NCI-H1105 (cell line): ENCODE measurements at places on chromosomes 12 and 14.

DNA sequence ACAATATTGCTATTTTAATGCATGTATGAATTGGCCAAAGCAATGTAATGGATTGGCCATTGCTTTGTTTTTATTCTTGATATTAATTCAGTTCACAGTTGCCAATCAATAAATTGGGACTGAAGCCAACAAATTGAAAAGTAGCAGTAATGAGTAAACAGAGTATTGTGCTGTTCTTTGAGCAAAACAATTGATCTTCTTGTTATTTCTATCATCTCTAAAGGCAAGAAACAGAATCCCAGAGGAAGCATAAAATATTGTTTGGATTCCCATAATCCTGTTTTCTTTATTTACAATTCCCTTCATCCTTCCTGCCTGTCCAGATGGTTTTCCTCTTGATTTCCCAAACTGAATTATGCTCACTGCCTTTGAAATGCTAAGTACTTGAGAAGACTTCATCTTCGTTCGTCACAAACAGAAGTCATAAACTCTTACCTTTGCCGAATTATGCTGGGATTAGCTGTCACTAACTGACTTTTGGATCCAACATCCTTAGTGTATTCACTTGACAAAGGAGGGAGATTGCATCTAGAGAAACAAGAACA, 85.9 kb downstream of the ST8SIA1 start:
- DNase-seq: no peak

DNA sequence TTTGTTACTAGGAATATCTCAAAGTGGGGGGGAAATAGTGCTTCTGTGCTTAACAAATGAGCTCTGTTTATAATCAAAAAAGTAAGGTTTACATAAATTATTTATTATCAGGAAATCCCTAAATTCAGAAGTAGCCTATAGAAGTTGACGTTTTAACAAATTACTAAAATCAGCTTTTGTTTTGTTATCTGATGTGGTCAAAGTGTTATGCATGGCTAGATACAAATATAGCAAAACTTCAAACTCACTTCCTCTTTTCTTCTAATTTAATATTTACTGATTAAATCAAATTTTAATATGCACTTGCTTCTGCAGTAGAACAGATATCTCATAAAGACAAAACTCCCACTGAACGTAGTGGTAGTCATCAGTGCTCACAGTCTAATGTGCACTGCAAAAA, 47.5 kb downstream of the GARIN6 start:
- DNase-seq: no peak

- DNase-seq: no peak
Observed at GRCh38 chr12:11164384-11164783, 6.6 kb upstream of the SMIM10L1 start.

DNA sequence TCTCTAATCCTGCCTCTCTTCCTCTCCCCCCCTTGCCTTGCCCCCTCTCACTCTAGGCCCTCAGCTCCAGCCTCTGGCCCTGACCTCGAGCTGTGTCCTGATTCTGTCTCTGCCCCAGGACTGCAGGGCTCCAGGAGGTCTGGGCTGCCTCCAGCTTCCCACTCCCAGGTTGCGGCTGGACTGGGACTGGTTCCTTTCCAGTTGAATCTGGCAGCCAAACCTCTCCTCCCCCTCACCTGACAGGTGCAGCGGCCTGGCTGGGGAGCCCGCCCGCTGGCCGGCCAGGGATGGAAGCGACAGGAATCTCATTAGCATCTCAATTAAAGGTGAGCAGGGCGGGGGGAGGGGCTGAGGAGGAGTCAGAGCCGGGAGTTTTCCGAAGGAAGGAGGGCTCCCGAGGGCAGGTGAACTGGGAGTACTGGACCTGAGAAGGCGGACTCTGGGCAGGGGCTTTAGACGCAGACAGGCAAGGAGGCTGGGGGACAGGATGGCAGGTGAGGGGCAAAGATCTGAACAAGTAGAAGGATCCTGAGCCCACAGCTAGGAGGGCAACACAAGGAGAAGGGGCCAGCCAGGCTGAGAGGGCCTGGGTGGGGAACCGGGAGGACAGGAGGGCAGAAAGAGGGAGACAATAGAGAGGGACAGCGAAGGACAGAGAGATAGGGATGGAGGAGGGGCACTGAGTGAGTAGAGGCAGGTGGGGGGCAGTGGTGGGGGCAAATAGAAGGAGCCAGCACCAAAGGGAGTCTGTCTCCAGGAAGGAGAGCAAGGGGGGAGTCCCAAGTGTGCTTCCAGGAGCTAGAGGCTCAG, at the start of gene SCNN1A:
SCNN1A (minus strand) TSS at position 295 of the 810 bp plus-strand sequence. CDS start 780 bp downstream, outside the sequence.
- DNase-seq: peak; percentile 88

GRCh38 chr14:55416866-55417265, 5.2 kb upstream of the ATG14 start:
- no peak for DNase-seq

DNA sequence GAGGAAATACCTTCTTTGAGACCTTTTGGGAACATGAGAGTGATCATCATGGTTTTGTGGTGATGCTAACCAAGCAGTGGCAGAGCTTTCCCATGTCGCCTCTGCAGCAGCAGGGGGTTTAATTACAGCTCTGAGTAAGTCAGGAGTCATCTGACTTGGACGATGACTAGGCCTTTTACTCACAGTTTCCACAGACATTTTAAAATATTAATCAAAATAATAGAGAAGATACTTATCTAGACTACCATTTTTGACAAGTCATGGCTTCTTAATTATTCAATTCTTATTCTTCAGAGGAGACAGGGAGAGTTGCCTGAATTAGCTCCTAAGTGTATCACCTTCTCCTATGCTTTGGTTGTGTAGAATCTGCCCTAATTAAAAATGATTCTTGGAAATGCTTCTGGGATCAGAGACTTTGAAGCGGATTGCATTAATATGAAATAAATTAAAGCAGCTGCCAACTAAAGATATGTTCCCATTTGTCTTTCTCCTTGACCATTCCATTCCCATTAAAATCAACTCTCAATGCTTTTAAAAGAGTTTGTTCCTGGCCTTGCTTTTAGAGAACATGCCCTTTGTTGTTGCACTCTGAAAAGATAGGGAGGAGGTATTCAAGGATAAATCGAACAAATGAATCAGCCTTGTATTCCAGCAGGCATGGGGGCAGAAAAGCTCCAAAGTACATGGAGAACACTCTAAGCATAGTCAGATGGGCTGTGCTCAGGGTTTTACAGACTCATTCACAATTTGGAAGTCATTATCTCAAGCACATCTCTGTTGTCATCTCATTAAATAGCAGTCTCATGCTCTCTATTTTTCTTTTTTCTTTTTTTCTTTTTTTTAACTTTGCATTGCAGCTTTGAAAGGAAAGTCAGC, 7.7 kb upstream of the IFNG-AS1 start:
- no peak for DNase-seq

- DNase-seq: no peak
Observed at GRCh38 chr14:37318938-37319337, 121.2 kb downstream of the MIPOL1 start.

DNA sequence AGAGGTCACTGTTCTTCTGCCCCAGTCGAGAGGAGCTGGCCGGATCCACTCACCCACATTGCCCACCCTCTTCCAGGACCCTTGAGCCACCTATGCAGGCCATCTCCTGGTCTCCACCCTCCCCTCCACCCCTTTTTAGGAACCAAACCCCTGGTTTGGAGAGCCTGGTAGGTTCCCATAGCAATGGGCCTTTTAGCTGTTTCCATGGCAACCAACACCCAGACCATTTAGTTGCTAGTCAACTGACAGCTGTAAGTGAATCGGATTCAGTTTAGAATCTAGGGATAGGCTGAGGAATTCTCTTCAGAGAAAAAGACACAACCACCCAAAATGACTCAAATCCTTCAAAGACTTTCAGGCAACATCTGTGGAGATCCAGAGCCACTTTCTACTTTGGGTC, 16.5 kb downstream of the NPC2 start:
- no peak for DNase-seq

DNA sequence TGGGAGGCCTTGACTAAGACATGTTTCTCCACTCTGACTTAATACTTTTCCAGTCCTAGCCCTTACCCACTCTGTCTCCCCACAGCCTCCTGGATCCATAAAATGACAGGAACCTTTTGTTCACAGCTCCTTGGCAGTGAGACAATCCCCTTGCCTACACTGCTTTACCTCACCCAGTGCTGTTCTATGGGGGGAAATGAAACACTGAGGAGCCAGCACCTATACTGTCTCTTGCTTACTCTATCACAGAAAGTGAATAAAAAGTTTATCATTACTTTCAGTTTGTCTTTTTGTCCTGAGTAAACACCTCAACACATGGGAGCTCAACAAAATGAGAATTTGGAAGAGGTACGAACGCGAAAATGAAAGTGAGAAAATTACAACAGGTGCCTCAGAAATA, 127.2 kb upstream of the DAAM1 start:
- DNase-seq: no peak

- DNase-seq: no peak
Observed at GRCh38 chr12:42804928-42805327, 215.4 kb upstream of the PRICKLE1 start.

DNA sequence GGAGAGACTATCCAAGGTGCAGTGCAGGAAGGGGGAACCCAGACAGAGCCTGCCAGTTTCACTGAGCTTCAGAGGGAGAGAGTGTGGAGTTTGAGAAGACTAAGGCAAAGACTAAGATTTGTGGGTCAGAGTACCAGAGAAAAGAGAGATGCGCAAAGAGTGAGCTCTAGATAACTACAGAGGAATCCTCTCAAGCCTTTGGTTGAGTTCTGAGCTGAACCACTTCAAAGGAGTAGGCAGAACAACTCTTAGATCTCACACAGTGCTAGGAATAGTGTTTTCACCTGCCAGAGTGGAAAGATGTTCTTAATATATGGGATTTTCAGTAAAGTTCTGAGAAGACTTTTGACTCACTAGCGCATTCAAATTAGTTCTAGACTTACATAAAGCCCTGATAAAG, 10.7 kb upstream of the M6PR start:
- no peak for DNase-seq

- no peak for DNase-seq
Observed at GRCh38 chr14:70283156-70283555, 76.3 kb downstream of the COX16 start.

- DNase-seq: no peak
Observed at GRCh38 chr14:75804570-75805275, 143.7 kb downstream of the TTLL5 start.

DNA sequence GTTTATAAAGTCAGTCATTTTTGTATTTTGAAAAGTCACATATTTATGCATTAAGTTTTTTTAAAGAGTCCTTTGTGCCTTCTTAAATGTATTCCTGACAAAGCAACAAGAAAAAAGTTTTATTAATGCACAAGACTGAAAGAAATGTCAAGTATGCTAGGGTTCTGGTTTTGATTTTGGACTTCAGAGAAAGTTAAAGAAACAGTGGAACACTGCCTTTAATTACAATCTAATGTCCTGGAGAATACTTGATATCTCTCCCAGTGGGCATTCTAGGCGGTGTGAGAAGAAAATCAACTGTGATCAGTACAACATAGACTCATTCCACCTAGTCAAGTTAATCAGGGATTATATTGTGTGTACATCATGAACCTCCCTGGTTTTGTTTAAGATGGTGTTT, 49.9 kb downstream of the PRICKLE1 start:
- DNase-seq: no peak

DNA sequence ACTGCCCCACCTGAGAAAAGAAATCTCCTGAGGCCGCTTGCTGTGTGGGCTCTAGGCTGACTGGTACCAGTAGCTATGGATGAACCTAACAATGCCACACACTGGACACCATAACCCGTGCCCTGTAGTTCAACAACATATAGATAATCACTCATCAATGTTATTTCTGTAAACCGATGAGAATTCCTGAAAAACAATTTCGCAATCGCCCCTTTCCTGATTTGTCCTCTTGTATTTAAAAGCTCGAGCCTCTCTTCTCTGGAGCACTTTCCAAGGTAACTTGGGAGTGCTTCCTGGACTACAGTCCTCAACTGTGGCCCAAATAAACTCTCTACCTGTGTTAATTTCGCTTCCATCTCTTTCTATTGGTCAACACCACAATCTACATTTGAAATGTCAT, 26.1 kb upstream of the PPP2R5C start:
- no peak for DNase-seq

DNA sequence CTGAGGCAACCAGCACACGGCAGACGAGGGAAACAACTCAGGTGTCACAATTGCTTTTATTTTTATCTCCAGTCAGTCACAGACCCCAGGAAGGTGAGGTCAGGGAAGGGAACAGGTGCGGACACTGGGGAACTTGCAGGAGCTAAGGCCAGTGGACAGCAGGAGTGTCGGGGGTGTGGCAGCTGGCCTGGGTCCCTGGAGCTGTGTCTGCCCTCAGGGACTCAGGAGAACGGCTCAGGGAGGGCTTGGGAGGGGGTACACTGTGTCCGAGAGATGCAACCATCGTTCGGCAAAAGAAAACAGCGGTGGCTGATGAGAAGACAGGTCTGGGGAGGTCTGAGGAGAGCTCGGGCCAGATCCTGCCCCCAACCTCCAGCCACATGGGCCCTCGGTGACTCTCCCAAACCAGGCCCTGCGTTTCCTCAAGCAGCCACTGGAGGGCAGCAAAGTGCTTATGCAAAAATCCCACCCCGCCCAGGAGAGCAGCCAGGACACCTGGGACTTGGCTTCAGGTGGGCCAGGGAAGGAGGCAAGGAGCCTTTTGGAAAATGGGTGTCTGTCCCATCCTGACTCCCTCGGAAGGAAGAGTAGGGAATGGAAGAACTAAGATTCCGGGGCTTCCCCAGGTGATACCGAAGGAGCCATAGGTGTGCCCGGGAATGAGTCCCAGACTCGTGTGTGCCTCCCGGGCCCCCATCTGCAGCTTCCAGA, 24.1 kb upstream of the BCDIN3D start:
- DNase-seq: peak; percentile 27

- DNase-seq: no peak
Observed at GRCh38 chr12:77225373-77225772, 160.0 kb upstream of the E2F7 start.

DNA sequence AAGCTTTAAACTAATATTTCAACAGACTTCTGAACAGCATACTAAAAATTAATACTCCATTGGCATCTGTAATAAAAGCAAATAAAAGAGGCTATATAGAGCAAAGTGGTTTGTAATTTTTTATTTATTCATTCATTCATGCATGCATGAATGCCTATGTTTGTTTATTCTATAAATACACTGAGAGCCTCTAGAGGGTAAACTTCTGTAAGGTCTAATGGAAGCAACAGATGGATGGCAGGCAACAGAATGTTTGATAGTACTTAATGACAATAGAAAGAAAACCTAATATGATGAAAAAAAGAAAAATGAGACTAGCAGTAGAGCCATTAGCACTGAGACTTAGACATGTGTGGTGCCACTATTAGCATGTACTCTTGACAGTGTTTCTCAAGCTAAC, 253.1 kb downstream of the CCDC91 start:
- DNase-seq: peak; percentile 79

DNA sequence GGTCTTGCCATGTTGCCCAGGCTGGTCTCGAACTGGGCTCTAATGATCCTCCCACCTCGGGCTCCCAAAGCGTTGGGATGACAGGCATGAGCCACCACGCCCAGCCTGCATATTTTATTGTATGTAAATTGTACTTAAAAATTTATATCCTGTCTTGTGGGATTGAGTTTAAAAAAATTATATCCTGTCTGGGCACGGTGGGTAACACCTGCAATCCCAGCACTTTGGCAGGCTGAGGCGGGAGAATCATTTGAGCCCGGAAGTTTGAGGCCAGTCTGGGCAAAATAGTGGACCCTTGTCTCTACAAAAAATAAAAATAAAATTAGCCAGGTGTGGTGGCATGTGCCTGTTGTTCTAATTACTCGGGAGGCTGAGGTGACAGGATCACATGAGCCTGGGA, 13.9 kb upstream of the CEBPE start:
- DNase-seq: no peak
